ENCODE measurements at places on chromosomes 3 and 15.

GRCh38 chr3:8981296-8981695 lies 18.0 kb upstream of the RAD18 start:
- no peak for DNase-seq

DNA sequence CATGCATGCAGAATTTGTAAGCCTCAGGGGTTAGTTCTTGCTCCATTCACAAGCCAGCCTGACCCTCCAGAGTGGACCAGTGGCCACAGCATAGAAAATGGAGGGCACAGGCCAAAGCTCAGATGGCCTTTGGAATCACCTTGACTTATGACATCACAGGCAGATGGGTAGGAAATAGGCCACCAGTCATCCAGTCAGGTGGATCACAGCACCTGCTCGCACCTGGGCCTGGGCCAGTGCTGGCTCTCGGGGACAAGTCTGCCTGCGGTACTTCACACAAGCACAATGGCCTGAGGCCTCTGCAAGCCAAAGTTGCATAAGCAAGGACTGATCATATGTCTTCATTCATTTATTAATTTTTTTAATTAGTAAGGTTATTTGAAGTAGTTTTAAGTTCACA lies 39.3 kb downstream of the PPCDC start:
- no peak for DNase-seq

DNA sequence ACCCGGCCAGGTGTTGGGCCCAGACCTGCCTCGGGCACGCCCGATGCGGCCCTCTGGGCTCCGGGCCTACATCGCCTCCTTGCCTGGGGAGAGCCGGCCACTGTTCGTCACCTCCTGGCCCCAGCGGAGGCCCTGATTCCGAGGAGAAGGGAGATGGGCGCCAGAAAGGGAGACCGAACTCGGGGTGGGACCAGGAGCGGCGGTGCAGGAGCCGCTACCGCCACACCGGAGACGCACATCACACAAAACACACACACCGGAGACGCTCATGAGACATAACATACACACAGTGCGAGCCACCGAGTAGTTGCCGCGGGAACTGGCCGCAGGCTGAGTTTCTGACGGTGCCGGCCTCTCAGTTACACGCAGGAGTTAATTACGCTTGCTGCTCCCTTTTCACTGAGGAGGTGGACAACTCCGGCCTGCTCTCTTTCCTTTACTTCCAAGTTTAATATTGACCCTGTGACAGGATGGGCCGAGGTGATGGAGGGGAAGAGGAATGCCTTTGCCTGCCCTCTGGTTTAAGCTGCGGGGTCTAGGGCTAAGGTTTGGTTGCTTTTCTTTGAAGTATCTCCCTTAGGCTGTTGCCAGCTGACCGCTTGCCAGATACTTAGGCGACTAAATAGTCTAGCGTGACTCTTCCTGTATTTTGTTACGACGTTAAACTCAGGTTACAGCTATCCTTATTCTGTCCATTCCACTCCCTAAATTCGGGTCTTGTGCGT lies 570 bp downstream of the PCNP start:
- peak; percentile 43 for DNase-seq

DNA sequence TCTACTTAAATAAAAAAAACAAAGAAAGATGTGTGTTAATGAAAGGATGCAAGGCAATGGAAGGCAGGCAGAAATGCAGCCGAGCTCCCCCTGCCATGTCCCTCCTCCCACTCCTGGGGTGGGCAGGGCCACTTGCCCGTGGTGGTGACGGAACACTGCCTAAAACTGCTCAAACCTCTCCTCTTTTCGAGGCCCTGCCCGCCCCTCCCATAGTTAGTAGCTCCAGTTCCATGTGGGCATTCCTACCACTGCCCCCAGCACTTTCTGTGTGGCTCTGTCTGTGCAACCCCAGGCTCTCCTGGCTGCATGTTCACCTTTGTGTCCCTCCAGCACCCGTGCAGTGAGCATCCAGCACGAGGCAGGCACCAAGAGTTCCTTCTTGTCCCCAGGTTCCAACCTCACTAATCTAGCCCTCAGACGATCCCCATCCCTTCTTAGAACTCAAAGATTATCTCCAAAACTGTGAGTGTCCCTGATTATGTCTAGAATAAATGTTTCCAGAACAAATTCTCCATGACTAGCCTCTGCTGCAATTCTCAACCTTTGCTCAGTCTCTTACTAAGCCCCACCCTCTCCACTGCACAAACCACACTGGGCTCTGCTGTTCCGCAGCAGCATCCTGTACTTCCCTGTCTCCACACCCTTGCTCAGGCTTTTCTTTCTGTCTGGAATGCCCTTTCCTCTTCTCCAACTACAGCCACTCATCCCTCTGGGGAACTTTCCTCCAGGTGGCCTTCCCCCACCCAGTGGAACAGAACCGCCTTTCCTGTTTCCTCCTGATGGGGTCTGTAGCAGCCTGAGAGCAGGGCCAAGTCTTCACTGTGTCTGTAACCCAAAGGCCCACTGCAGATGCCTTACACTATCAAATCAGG lies 32.6 kb upstream of the SPTBN5 start:
- no peak for DNase-seq

GRCh38 chr3:155026999-155027591 lies 53.0 kb upstream of the MME start:
- no peak for DNase-seq

GRCh38 chr3:186502966-186503712 lies 41.0 kb downstream of the CRYGS start:
- no peak for DNase-seq

- no peak for DNase-seq
Measured at GRCh38 chr15:92277776-92278175, 115.9 kb upstream of the ST8SIA2 start.

DNA sequence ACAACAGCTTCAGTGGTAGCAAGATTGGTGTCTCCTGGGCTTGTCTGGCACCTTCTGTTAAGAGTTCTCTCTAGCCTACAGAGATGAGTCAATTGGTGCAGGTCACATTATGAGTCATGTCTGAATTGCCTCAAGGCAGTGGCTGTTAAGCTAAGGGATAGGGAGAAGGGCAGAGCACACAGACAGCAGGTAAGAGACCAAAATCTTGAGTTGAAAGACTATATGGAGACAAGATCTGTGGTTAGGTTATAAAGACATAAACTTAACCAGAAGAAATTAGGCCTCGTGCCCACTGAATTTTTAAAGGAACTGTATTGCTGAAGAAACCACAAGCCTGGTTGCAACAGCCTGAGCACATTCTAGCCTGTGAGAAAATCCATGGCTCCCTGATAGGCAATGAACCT lies 19.2 kb upstream of the KPNA1 start:
- no peak for DNase-seq

- DNase-seq, result no peak
Measured at GRCh38 chr3:129608087-129608935, 1.8 kb upstream of the PLXND1 start.

Data from left renal pelvis (tissue), 4 donors.